ENCODE measurements at places on chromosomes 3 and 15.

DNA sequence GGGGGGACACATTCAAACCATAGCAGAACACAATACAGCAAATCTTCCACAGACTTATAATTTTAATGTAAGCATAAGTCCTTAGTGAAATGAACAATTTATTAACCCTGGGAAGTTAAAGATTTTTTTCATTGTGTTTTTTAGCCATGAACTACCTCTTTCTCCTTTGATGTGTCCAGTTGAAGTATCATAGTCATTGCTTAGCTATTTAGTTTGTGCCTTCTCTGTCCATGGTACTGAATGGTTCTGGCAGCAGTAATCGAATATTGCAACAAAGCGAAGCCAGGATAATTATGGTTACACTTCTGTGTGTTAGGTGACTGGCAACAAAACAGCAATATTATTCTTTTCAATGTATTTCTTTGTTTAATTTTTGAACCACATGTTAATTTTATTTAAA, 403.0 kb upstream of the ONECUT1 start:
- DNase-seq, result no peak

DNA sequence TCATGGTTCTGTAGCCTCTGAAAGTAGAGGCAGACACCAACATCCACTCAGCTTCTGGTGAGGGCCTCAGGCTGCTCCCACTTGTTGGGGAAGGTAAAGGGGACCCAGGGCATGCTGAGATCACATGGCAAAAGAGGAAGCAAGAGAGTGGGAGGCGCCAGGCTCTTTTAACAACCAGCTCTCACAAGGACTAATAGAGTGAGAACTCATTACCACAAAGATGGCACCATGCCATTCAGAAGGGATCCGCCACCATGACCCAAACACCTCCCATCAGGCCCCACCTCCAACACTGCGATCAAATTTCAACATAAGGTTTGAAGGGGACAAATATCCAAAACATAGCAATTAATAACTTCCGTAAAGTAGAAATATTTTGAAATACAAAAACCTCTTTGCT, 192.3 kb downstream of the OCA2 start:
- DNase-seq, result no peak

DNA sequence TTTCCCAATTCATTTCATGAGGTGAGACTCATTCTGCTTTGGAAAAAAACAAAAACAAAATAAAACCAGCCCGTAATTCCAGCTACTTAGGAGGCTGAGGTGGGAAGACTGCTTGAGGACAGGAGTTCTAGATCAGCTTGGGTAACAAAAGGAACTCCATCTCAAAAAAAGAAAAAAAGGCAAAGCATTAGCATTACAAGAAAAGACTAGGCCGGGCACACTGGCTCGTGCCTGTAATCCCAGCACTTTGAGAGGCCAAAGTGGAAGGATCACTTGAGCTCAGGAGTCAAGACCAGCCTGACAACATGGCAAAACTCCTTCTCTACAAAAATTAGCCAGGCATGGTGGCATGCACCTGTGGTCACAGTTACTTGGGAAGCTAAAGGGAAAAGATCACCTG, 33.9 kb downstream of the TRPM7 start:
- DNase-seq, result no peak

GRCh38 chr3:14787630-14788029, 31.1 kb upstream of the FGD5 start:
- no peak for DNase-seq

- DNase-seq, result no peak
These were observed 2.1 kb downstream of the TRIM69 start for GRCh38 chr15:44738340-44738984.

GRCh38 chr15:89760303-89761008, 9.4 kb upstream of the MESP1 start:
- DNase-seq, result peak; percentile 84

DNA sequence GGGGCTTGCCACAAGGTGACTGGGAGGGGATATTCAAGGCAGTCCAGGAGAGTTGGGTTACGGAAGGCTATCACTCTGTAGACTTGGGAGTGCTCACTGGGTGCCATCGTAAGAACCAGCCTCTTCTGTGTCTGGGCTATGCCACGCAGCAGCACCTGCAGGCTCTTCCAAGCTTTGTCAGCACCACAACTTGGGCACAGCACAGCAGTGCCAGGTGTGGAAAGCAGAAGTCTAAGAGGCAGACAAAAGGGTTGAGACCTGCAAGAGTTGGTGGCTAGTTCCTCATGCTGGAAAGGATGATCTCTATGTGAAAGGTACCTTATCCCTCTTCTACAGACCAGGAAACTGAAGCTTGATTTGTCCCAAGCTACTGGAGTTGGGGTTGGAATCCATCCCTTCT, 15.8 kb downstream of the CX3CR1 start:
- no peak for DNase-seq

DNA sequence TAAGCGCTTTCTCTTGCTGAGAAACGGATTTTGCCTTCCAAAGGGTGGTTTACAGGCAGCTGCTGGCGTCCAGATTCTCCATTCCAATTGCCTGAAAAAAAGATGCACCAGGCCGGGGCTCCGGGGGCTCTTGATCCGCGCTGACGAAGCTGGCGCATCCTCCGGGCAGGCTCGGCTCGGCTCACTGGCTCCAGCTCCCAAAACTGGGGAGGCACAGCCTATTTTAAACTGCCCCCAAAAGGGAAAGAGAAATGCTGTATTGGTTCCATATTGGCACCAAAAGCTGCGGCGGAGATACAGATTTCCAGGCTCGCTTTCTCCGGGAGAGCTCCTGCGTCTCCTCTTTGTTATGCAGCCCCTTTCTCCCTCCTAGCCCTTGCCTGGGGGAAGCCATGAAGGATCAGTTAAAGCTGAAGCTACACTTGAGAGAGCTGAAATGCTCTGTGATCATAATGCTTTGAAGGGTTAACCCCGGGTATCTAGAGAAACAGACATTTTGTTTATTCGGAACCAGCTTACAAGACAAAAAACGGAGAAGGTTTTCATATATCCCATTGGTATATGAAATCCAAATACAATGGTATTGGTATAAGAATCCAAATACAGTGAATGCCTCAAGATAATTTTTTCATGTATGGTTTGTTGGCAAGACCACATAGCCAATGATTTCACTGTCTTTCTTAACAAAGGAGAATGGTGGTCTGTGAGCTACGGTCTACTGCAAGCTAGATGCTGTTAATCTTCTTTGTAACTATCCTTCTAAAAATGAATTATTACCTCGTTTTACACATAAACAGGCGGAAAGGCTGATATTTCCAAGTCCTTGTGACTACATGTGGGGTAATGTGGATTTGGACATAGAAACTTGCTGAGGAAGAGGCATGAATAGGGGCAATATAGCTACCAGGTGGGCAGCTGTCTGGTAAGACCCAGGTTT, 693 bp downstream of the CD200 start:
- peak; percentile 23 for DNase-seq

DNA sequence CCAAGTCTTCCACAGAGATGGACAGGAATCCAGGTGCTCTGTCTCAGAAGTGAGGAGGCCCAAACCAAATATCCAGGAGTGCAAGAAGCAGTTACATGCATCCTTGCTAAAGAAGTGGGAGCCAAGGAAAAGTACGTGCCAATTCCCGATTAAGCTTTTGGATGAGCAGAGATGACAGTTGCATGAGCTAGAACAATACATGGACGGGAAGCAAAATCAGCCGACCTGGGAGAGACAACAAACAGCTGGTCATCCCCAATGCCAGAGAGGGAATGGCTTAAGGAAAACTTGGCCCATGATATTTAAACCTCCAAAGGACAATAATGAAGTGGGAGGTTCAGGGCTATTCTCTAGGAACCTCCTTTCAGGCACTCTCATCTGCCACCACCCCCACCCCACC, 86.0 kb upstream of the ABHD17C start:
- DNase-seq, result no peak

DNA sequence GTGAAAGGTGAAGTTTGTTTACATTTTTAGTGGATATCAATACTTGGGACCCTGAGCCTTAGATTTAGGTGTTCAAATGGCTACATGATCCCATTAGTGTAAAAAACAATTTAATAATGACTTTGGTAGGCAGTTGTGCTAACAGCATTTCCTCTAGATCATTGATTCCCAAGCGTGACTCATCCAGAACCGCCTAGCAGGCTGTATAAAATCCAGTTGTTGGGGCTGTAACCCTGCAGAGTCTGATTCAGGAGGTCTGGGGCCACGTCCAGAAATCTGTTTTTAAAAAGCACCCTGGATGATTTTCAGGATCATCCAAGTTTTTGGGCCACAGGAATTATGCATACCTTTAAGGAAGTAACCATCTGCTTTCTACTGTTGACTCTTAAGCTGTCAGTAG, 156.4 kb downstream of the TP63 start:
- no peak for DNase-seq

DNA sequence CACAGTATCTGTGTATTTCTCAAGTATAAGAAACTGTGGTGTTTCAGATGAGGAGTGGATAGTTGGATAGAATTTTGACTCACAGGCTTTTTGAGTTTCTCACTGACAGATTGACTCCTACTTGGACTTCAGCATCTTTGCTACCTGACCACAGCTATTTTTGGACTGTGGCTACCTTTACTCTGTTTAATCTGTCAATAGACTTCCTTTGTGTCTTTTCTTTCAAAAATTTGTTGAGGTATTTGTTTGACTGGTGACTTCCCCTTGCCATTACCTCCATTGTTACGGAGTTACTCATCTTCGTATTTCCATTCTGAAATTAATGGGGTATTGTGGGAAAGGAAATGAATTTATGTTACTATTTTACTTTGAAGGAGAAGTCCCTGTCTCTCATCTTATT, 123.8 kb downstream of the AGBL1 start:
- DNase-seq, result no peak
